ENCODE measurements at places on chromosomes 7 and 10.

- DNase-seq: no peak
Measured at GRCh38 chr10:123597676-123598075, 68.5 kb upstream of the GPR26 start.

GRCh38 chr10:126397640-126398382, 9.5 kb upstream of the ADAM12 start:
- no peak for DNase-seq

DNA sequence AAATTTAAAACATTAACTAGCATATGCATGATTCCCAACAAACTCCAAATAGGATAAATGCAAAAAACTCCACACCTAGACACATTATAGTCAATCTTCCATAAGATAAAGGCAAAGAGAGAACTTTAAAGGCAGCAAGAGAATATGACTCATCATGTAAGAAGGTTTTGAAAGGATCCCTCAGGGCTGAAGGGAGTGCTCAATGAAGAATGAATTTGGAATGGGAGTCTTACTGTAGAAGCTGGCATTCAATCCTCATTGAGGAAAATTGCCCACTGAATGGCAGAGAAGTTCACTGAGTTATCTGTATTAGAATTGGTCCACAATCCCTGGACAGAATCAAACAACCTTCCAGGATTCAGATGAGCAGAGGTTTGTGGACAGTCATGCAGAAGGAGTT, 26.1 kb upstream of the ZNF365 start:
- no peak for DNase-seq

DNA sequence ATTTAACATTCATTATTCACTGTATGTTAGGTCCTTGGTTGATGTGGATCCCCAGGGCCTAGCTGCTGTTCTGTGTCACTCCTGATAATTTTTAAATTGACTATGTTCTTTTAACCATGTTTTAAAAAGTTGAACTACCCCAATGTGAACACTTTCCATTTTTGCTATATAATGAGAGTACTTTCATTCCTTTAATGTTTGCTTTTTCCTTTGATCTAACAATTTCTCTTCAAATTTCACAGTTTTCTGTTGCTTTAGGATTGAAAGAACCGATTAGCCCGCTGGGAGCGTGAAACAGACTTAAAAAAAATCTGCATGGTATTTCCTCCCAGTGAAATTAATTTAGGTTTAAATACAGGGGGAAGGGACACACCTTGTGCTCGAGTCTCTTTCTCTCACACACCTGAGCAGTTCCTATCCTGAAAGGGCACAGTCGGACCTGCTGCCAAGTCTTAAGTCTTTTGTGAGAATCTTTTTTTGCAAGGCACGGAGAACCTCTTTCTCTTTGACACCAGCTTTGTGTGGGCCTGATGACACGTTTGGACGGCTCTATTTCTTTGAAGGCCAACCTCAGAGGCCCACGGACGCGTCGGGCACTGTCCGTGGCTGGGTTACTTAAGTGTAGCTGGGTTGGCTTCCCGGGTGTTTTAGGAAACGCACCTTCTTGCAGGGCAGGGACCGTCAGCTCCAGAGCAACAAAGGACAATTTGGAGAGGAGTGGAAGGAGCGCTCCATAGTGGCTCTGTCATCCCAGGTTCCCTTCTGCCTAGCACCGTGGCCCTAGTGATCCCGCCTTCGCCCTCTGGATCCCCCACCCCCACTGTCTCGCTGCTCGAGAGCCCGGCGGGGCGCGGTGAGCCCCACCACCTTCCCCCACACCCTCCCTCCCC, 1.0 kb upstream of the CHN2 start:
- DNase-seq: no peak

GRCh38 chr7:93856323-93856722, 34.2 kb downstream of the TFPI2 start:
- DNase-seq: no peak

DNA sequence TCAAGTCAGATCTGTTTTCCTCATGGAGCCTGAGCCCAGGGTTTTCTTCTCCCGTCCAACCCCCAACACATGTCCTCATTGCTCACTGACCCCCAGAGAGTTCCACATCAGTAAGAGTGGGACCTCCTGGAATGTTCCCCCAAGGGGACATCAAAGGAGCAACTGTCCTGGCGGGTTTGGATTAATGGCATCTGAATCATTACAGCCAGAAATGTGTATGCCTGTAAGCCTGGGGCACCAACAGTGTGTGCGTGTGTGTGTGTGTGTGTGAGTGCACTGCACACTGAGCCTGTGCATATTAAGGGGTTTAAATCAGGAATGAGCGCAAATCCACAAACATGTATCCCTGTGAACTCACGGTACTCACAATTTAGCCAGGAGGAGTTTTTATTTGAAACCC, 222.3 kb downstream of the PLXNA4 start:
- no peak for DNase-seq

GRCh38 chr7:131683536-131684125, 127.2 kb upstream of the PODXL start:
- no peak for DNase-seq

DNA sequence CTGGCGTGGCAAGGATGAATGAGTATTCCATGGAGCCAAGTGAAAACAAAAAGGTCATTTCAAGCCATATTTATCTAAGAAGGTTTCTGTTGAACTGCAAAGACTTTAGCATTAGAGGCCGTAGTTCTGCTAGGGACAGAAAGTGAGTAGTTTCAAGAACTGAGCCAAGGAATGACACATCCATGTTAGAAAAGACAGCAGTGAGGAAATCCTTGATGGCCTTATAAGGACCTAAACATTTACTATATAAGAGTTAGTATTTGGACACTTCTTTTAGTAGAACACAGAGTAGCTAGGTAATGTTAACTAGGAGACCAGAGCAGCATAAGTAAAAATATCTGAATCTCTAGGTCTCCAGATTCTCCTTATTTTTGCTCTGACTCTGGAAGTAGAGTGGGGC, 329.8 kb upstream of the SEMA3D start:
- no peak for DNase-seq

DNA sequence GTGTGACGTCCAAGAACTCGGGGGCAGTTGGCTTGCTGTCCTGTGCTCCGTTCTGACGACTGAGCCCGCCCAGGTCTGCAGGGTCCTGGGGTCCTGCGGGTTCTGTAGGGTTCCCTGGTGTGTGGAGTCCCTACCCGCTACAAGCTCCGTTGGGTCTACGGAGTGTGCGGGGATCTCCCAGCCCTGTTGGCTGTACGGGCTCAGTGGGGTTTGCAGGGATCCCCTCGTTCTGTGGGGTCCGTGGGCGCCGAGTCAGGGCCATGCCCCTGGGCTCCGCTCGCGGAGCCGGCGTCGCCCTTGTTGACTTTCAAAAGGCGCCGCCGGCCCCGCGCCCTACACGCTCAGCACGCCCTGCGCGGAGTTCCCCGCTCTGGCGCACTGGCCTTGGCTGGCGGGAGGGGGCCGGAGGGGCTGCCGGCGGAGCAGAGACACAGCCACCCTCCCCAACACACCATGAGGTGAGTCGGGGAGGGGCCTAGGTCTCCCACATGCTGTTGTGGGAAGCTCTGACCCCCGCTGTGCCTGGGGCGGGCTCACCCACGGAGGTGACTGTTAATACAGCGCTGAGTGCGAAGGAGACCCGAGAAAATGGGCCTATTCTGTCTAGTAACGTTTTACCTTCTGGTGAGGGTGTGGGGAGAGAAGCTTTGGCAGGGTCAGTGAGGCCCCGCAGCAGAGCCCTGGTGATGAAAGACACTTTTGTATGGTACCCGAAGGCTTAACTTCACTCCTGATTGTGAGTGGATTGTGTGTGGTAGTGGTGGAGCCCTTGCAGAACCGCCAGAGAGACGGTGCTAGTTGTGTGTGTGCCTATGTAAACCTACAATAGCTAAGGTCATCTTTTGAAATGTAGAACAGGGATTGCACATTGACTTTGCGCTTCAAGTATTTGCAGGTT, 8.1 kb downstream of the TASOR2 start:
- no peak for DNase-seq

GRCh38 chr10:44153918-44154670, 230.8 kb downstream of the CXCL12 start:
- DNase-seq: no peak
